Activated CD4-positive, alpha-beta T cell treated with anti-CD3 and anti-CD28 coated beads for 24 hours (primary cell): ENCODE measurements at places on chromosomes 11 and 22.

- DNase-seq: no peak
Measured at GRCh38 chr11:101738452-101738851, 154.6 kb upstream of the TRPC6 start.

DNA sequence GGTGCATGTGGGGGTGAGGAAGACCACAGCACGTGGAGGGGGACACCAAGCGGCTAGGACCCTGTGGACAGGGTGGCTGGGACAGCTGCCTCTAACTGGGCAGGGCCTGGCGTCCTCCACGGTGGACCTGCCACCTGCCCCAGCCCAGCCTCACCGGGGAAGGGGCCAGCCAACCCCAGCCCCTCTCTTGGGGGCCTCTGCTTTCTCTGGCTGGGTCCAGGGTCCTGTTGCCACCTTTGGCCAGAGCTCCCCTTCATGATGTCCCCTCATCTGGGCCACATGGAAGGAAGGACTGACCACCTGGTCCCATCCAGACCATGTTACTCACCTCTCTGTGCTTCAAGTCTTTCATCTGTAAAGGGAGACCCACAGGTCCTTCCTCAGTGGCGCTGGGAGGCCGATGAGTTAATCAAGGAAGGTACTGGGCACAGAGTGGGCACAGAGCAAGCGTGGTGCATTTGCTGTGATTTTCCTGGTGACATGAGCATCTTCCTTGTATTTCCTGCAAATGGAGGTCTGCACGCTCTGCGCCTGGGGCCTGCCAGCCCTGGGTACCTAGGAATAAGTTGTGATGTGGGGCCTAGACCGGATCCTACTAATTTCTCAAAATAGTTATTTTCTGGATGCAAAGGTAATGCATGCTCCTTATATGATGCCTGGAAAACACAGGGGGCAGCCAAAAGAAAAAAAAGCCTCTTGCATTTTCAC is 538.4 kb downstream of the TBC1D22A start:
- no peak for DNase-seq

- DNase-seq: no peak
Measured at GRCh38 chr11:120715239-120715638, 203.7 kb downstream of the GRIK4 start.

DNA sequence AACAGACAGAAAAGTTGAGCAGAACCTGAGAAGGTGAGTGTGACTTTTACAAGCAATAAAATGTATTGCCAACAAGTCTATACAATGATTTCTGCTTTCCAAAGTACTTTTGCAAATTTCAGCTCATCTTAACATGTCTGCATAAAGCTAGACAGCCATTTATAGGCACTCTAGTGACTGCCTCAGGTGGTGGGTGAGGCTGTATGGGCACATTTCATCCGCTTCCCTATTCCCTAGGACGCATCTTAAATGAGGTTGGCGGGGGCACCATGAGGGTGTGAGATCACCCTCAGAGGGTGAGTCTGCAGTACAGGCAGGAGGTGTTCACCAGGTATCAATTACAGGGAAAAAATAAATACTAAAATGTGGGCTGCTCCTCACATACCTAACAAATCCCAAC is 110.1 kb downstream of the ETS1 start:
- DNase-seq: no peak

DNA sequence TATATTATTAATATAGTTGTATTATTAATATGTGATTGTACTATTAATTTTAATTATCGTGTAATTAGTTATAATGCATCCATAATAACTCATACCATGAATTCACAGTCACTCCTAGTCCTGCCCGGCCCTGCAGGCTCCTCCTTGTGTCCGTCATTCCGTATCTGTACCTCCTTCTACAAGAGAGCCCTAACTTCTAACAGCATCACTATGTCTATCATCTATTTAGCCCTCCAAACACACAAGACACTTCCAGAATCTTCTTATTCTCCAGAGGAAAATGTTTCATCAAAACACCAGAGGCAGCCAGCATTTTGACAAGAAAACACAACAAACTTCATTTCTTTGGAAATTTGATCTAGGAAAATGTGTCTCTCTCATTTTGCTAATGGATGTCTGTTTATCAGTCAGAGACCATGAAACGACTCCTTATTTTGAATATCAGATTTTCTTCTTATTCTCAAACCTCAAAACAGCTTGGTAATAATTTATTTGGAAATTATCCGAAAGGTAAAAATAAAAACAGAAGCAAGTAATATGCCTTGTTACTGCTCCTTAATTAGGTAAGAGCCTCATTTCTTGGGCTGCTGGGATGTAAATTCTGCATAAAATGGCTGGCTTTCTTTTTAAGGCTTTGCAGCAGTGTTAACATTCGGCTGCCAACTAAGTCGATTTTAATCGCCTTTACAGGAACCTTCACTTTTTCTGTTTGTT is 23.1 kb upstream of the SEPTIN5 start:
- DNase-seq: no peak

DNA sequence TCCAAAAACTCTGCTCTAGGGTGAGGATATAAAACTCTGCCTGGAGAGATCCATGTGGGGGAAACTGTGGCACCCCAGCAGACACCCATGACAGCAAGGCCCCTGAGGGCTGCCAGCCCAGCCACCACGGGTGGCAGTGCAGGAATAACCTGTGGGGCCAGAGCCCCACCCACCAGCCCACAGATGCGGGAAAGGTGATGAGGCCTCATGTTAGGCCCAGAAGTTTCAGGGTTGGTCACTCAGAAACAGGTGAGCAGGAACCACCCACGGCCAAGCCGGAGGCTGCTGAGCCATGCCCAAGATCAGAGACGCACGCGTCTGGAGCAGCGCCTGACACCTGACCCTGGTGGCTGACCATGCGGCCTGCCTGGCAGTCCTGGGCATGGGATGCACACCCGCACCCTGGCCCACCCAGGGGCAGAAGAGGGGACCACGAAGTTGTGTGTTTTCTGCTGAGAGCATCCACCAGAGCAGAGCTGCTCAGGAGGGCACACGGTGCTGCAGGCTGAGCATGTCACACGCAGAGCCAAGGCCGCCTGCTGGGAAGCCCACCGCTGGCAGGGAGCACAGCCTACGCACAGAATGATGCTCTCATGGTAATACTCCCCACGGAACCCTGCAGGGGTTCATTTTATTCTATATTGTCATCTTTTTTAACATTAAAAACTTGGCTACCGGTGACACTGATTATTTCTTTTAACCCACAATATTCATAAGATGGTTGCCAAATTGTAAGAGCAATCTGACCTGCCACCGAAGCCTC is 41.2 kb downstream of the DUSP8 start:
- DNase-seq: no peak

DNA sequence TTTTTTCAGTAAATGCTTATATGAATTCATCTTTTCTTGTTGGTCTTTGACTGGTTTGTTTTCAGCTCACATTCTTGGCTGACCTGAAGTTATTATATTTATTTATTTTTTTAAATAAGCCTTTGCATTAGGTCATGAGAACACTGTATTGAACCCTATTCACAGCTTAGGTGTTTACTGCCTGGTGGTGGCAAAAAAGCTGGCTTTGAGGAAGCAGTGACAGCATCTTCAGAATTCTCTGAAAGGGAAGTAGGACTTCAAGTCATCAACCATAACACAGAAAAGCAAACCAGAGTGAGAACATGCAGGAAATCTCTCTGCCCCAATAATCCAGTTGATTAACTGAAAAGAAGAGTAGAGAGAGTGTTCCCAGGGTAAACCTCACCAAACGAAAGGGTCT is 30.3 kb upstream of the MMP13 start:
- no peak for DNase-seq

DNA sequence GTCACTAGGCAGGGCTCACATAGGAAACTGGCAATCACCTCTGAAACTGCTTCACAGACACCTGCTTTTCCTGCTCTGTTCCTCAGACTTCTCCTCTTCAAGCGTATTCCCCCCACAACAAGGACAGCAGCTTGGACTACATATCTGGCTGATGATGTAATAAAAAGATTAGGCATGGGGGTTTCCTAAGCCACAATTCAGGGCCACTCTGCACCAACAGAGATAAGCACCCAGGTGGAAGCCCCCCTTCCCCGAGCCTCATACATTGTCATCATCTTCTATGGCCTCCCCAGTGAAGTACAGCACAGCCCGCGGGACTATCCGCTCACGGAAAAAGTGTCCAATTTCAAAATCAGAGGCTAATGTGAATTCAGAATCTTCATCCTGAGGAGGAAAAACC is 25.0 kb upstream of the PHLDA2 start:
- DNase-seq: no peak

DNA sequence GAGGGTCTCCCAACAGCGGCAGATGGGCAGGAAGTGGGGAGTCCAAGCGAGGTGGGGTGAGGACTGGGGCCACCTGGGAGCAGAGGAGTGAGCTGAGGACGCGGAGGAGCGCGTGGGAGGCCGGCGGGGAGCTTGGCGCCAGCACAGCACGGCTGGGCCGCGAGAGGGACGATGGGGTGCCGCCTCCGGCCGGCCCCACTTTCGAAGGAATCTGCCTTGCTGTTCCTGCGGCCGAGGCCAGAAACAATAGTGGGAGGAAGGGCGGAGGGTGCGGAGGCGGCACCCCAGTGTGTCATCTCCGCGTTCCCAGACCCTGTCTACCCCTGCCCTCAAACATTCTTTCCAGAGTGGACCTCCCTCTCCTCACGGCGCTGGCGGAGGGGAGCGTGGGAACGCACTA is 5.5 kb downstream of the INS start:
- DNase-seq: no peak

- DNase-seq: no peak
Measured at GRCh38 chr11:78795621-78796261, 221.1 kb upstream of the NARS2 start.
